ENCODE measurements at places on chromosomes 1 and 21. TPM values are rescaled to one million over a fixed set of nuclear protein-coding genes. Genes with fewer than 3 reads are reported as not detected.

DNA sequence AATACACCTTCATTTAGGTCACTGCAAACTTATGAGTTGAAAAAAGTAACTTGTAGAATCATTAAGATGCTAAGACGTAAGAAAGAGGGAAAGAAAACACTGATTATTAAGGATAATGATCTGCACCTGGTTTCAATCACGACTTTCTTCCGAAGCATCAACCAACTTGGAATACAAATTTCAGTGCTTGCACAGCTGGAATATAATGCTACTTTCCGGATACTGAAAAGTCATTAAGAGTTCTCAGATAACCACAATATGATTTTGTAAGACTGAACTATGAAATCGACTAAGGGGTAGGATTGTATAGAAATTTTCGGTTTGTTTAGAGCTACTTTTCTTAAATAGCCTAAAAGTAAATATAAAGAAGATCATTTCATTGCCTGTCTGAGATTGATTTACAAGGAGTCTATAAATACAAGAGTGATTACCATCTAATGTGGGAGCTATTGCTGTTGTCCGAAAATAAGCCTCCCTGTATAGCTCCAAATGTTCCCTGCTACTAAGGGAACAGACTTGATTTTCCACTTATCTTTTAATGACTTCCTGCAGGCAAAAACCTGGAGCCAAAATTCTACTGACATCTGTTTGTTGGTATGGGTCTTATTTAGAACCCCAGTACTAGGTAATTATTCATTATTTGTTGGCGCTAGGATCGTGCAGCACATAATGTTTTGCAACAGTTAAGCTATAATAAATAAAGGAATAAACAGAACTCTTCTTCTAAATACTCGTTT, 673.3 kb downstream of the KCNT2 start:
- no peak overlapping the region for H3K4me3 ChIP-seq
- no peaks in the 10 kb centered on the region for H3K27me3 ChIP-seq
- H3K4me1 ChIP-seq: peaks cover 1% of the 10 kb centered on the region
- no peak overlapping the region for H3K27ac ChIP-seq
- H3K36me3 ChIP-seq: no peaks in the 10 kb centered on the region

PTAFR gene
- polyA plus RNA-seq: 0.49 TPM

GRCh38 chr21:42201615-42202161, 17.3 kb upstream of the ABCG1 start:
- no peak for DNase-seq
- H3K4me1 ChIP-seq: no peaks in the 10 kb centered on the region
- no peak overlapping the region for H3K4me3 ChIP-seq
- no peaks in the 10 kb centered on the region for H3K27me3 ChIP-seq
- H3K27ac ChIP-seq: no peak overlapping the region

DNA sequence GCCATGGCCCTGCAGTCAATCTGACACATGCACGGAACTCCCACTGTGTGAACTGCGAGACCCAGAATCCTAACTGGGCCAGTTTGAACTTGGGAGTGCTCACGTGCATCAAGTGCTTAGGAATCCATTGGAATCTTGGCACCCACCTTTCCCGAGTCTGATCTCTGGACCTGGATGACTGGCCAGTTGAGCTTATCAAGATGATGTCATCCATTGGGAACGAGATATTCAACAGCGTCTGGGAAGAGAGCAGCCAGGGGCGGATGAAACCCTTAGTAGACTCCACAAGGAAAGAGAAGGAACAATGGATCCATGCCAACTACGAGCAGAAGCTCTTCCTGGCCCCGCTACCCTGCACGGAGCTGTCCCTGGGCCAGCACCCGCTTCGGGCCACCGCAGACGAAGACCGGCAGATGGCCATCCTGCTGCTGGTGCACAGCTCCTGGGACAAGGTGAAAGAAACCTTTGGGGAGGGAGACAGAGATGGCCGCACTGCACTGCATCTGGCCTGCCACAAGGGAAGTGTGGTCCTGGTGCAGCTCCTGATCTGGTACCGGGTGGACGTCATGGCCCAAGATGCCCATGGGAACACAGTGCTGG, 3.1 kb upstream of the TDRD5 start:
- no peaks in the 10 kb centered on the region for H3K36me3 ChIP-seq
- H3K27me3 ChIP-seq: peaks cover 85% of the 10 kb centered on the region
- peaks cover 4% of the 10 kb centered on the region for H3K4me1 ChIP-seq
- H3K27ac ChIP-seq: no peak overlapping the region

DNA sequence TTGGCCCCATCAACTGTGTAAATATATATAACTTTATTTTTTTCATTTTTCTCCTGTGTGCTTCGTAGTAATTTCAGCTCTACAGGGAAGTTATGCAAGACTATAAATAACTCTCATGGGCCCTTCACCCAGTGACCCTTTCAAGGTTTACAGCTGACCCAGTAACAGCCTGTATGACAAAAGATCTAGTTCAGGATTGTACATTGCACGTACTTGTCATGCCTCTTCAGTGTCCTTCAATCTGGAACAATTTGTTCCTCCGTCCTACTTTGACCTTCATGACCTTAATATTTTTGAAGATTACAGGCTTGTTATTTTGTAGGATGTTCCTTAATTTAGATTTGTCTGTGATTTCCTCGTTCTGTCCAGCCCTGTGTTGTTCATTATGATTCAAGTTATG, 40.5 kb downstream of the BRINP2 start:
- H3K27me3 ChIP-seq: peaks cover 37% of the 10 kb centered on the region
- no peak overlapping the region for H3K4me3 ChIP-seq
- no peaks in the 10 kb centered on the region for H3K4me1 ChIP-seq
- DNase-seq: no peak

- no peak overlapping the region for H3K4me3 ChIP-seq
- H3K27me3 ChIP-seq: no peaks in the 10 kb centered on the region
- H3K36me3 ChIP-seq: peaks cover 5% of the 10 kb centered on the region
- no peak for DNase-seq
- H3K4me1 ChIP-seq: no peaks in the 10 kb centered on the region
Measured at GRCh38 chr1:92087542-92087941, 7.4 kb downstream of the BTBD8 start.

- H3K36me3 ChIP-seq: no peaks in the 10 kb centered on the region
- H3K4me1 ChIP-seq: no peaks in the 10 kb centered on the region
- no peak overlapping the region for H3K4me3 ChIP-seq
- no peaks in the 10 kb centered on the region for H3K27me3 ChIP-seq
- H3K27ac ChIP-seq: no peak overlapping the region
- no peak for DNase-seq
Measured at GRCh38 chr1:30123896-30124295, 599.5 kb downstream of the MATN1 start.

- no peak overlapping the region for H3K27ac ChIP-seq
- H3K4me1 ChIP-seq: peaks cover 39% of the 10 kb centered on the region
- no peaks in the 10 kb centered on the region for H3K36me3 ChIP-seq
Measured at GRCh38 chr1:208235356-208235981, 8.7 kb downstream of the PLXNA2 start.

- H3K27ac ChIP-seq: no peak overlapping the region
- no peaks in the 10 kb centered on the region for H3K36me3 ChIP-seq
Measured at GRCh38 chr1:41466146-41466545, 18.3 kb downstream of the EDN2 start.

GRCh38 chr1:154454386-154455120, 47.5 kb upstream of the TDRD10 start:
- H3K4me3 ChIP-seq: no peak overlapping the region
- H3K27ac ChIP-seq: no peak overlapping the region
- no peaks in the 10 kb centered on the region for H3K4me1 ChIP-seq
- no peaks in the 10 kb centered on the region for H3K36me3 ChIP-seq

KLHDC7A gene
- 4.2 TPM for polyA plus RNA-seq

GRCh38 chr21:17602874-17603273, 9.8 kb downstream of the BTG3 start:
- no peaks in the 10 kb centered on the region for H3K4me1 ChIP-seq
- peaks cover 25% of the 10 kb centered on the region for H3K36me3 ChIP-seq
- H3K4me3 ChIP-seq: no peak overlapping the region
- H3K27ac ChIP-seq: no peak overlapping the region

DNA sequence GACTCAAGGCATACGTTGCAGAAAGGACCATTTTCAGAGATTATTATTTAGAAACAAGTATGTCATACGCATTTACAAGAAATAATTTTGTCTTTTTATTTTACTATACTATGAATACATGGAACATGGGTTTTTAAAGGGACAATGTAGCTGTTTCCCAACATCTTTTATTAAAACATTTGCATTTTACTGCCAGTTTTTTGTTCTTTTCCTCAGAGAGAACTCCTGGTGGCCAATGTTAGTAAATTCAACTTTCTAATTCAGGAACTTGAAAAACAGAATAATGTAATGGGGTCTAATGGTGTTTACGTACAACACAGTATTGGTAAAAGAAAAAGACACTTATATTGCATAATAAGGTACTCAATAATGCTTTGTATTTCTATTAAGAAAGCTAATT, 14.9 kb downstream of the PRDM2 start:
- no peak overlapping the region for H3K27ac ChIP-seq
- H3K27me3 ChIP-seq: peaks cover 19% of the 10 kb centered on the region
- no peaks in the 10 kb centered on the region for H3K36me3 ChIP-seq

GRCh38 chr1:41494351-41495209, 10.1 kb upstream of the EDN2 start:
- peaks cover 12% of the 10 kb centered on the region for H3K27me3 ChIP-seq
- DNase-seq: no peak
- H3K27ac ChIP-seq: no peak overlapping the region
- no peaks in the 10 kb centered on the region for H3K36me3 ChIP-seq
- peaks cover 12% of the 10 kb centered on the region for H3K4me1 ChIP-seq

- no peak overlapping the region for H3K4me3 ChIP-seq
- DNase-seq: no peak
- peaks cover 11% of the 10 kb centered on the region for H3K4me1 ChIP-seq
- no peak overlapping the region for H3K27ac ChIP-seq
- H3K36me3 ChIP-seq: no peaks in the 10 kb centered on the region
Measured at GRCh38 chr21:33008333-33009051, 17.2 kb upstream of the OLIG2 start.

RIPPLY3 gene
- polyA plus RNA-seq: 3.1 TPM

DNA sequence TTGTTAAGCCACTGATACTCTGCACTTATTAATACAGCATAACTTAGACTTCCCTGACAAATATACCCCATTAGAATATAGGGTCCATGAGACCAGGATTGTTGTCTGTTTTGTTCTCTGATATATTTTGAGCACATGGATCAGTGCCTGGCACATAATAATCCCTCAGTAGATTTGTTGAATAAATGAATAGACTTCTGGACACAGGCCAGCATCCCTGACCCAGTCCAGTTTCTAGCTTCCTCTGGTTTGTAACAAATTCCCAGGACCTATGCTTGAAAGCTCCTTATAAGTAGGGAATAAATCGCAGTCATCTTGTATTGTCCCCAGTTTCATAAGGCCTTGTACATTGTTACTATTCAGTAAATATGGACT, 58.2 kb upstream of the GADD45A start:
- H3K4me3 ChIP-seq: no peak overlapping the region
- no peaks in the 10 kb centered on the region for H3K27me3 ChIP-seq
- no peak overlapping the region for H3K27ac ChIP-seq
- DNase-seq: no peak
- H3K4me1 ChIP-seq: no peaks in the 10 kb centered on the region

GRCh38 chr1:38846210-38846609, 13.4 kb downstream of the RRAGC start:
- H3K27me3 ChIP-seq: no peaks in the 10 kb centered on the region
- H3K27ac ChIP-seq: no peak overlapping the region
- no peak overlapping the region for H3K4me3 ChIP-seq
- H3K4me1 ChIP-seq: 0 out of 2 replicates have a peak, but pooled peaks cover 3% of the 10 kb centered on the region
- no peak for DNase-seq

CACYBP gene
- polyA plus RNA-seq: 453 TPM

SERPINC1 gene
- not detected for polyA plus RNA-seq

DNA sequence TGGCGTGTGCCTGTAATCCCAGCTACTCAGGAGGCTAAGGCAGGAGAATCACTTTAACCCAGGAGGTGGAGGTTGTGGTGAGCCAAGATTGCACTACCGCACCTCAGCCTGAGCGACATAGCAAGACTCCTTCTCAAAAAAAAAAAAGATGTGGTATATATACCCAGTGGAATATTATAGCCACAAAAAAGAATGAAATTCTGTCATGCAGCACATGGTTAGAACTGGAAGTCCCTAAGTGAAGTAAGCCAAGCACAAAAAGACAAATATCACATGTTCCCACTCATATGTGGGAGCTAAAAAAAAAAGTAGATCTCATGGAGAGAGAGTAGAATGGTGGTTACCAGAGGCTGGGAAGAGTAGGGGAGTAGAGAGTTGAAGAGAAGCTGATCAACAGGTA, 18.7 kb downstream of the PSMB4 start:
- H3K36me3 ChIP-seq: peaks cover 28% of the 10 kb centered on the region
- DNase-seq: no peak
- H3K4me1 ChIP-seq: no peaks in the 10 kb centered on the region
- H3K27me3 ChIP-seq: no peaks in the 10 kb centered on the region
- H3K4me3 ChIP-seq: no peak overlapping the region

- peak; percentile 65 for DNase-seq
- H3K27me3 ChIP-seq: no peaks in the 10 kb centered on the region
- peak overlapping the region; percentile 80 for H3K4me3 ChIP-seq
- no peaks in the 10 kb centered on the region for H3K36me3 ChIP-seq
- peaks cover 24% of the 10 kb centered on the region for H3K4me1 ChIP-seq
- no peak overlapping the region for H3K27ac ChIP-seq
Measured at GRCh38 chr21:33265664-33266049, 510 bp upstream of the IL10RB start.

DNA sequence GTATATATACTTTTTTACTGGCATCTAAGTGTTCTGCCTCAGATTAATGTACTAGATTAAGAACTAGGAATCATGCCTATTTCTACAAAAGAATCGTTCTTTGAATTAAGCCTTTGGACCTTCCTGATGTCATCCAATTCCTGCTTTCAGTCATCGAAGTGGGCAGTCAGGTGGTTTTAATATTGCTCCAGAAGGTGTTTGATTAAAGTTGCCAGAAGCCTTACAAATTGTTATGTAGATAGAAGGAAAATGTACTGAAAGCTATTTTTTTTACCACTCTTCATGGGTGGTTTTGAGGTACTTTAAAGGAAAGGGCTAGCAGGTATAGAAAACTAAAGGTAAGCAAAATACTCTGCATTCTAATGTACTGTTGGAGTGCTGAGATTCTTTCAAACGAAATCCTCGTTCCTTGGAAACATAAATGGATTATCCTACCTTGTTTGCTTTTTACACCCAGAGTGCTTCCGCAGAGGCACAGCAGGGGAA, 716 bp downstream of the CTBS start:
- no peaks in the 10 kb centered on the region for H3K36me3 ChIP-seq
- no peak for DNase-seq
- no peaks in the 10 kb centered on the region for H3K27me3 ChIP-seq
- peaks cover 24% of the 10 kb centered on the region for H3K4me1 ChIP-seq
- H3K27ac ChIP-seq: peak overlapping the region; percentile 64

DNA sequence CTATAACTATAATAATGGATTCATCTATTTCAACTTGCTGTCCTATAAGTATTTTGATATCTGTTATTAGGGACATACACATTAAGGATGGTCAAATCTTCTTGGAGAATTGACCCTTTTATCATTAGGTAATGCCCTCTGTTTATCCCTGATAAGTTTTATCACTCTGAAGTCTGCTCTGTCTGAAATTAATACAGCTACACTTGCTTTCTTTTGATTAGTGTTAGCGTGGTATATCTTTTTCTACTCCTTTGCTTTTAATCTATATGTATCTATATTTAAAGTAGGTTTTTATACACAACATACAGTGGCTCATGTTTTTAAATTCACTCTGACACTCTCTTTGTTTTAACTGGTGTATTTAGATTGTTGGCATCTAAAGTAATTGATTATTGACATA, 69.9 kb upstream of the EXO1 start:
- H3K4me1 ChIP-seq: 0 out of 2 replicates have a peak, but pooled peaks cover 4% of the 10 kb centered on the region
- no peak overlapping the region for H3K4me3 ChIP-seq
- H3K36me3 ChIP-seq: no peaks in the 10 kb centered on the region
- H3K27ac ChIP-seq: no peak overlapping the region

- H3K36me3 ChIP-seq: no peaks in the 10 kb centered on the region
- no peak for DNase-seq
- H3K4me1 ChIP-seq: no peaks in the 10 kb centered on the region
Measured at GRCh38 chr1:191542444-191542843, 615.8 kb upstream of the RGS18 start.

GRCh38 chr1:201131398-201131797, 4.4 kb upstream of the ASCL5 start:
- no peaks in the 10 kb centered on the region for H3K27me3 ChIP-seq
- no peaks in the 10 kb centered on the region for H3K36me3 ChIP-seq
- H3K4me1 ChIP-seq: peaks cover 8% of the 10 kb centered on the region
- no peak overlapping the region for H3K27ac ChIP-seq
